Femur (tissue), 1 donor: ENCODE measurements at places on chromosomes 13 and 19.

- DNase-seq = no peak
These were observed 43.6 kb upstream of the MTIF3 start for GRCh38 chr13:27493981-27494380.

DNA sequence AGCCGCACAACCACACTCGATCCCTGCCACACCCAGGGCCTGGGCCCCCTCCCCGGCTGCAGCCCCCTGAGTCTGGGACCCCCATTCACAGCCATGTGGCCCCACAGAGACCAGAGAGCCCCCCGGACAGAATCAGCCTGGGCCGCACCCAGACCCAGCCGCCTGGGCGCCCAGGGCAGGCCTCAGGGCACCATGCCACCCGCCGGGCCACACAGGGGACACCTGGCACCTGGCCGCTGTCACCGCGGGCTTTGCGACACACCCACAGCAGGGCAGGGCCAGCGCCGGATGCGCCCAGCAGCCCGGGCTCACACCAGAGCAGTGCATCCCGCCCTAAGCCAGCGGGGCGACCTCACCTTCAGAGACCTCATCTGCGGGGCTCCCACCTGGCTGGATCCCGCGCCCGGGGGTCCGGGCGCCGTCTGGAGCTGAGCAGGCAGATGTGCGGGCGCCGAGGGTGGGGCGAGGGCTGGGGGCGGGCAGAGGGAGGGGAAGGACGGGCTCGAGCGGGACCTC lies 443 bp downstream of the TBXA2R start:
- DNase-seq = peak; percentile 41

DNA sequence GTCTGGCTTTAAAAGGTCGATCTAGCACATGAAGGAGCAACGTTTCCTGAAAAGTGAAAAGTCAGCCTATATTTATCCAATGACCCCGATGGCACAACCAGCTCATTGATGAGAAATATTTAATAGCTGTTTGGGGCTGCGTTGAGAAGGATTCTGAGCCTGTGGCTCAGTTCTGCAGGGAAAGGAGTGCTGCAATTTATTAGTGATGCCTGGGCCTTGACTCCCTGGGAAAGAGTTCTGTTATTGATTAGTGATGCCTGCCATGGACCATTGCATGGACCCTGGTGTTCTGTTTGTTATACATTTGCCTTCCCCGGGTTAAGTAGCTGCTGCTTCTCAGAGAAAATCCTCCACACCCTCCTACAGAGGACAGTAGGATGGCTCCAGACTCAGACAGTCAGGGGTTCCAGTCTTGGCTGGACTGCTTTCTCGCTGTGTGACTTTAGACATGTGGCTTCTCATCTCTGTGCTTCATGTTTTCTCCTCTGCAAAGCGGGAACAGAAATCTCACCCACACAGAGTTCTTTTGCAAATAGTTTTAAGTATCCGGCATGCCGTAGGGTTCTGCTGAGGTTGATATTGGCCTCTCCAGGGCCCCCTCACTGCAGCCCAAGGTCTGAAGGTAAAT lies 17.7 kb upstream of the PTPRS start:
- no peak for DNase-seq

DNA sequence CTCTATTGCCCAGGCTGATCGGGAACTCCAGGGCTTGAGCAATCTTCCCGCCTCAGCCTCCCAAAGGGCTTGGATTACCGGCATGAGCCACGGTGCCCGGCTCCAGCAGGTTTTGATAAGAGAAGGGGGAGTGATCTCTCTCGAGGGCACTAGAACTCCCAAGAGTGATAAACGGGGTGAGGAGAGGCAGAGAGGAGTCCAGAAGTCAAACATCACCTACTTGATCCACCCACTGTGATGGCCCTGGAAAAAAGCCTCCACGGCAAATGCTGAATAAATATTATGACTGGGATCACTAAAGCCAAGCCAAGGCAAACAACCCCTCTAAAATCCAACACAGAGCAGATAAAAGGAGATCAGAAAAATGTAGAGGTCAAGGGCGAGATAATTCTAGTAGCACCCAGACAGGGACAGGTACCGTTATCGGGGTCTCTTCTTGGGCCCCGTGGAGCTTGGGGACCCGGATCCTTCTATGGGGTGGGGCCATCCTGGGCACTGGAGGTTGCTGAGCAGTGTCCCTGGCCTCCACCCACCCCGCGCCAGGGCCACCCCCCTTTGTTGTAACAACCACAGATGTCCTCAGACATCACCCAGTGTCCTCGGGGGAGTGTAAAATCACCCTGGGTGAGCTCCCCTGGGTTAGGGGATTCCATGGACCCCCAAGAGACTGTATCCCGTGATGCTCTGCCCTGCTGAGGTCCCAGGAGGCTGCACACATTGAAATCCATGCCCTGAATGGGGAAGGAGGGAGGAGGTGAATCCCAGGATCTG lies 3.7 kb upstream of the CREB3L3 start:
- DNase-seq = no peak
